ENCODE measurements at places on chromosomes 13 and 19.

GRCh38 chr19:41431426-41432386, 4.5 kb upstream of the B3GNT8 start:
- no peak for DNase-seq

DNA sequence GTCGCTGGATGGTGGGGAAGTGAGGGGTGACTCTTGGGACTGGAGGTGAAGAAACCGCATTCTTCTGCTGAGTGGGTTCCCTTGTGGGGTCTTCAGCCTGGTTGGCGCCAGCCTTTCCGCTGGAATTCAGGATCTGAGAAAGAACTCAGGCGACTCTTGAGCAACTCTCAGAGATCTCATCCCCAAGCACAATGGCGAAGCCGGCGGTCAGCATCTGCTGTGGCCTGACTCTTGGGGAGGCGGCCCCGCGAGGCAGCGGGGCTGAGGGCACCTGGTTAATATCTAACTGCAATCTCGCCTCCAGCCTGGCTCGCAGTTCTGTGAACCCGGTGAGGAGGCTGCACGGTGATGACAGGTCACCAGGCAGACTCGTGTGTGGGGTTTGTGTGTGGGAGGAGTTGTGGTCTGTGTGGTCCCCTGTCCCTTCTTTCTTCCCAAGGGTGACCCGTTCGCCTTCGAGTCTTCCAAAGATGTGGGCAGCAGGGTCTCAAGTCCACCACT, 883 bp downstream of the ZNF441 start:
- no peak for DNase-seq

DNA sequence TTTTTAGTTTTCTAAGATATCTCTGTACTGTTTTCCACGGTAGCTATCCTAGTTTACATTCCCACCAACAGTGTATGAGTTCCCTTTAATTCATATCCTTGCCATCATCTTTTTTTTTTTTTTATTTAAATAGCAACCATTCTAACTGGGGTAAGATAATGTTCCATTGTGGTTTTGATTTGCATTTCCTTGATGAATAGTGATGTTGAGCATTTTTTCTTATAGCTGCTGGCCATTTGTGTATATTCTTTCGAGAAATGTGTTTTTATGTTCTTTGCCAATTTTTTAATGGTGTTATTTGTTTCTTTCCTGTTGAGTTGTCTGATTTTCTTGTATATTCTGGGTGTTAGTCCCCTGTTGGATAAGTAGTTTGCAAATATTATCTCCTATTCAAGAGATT, 454.8 kb downstream of the DACH1 start:
- no peak for DNase-seq

DNA sequence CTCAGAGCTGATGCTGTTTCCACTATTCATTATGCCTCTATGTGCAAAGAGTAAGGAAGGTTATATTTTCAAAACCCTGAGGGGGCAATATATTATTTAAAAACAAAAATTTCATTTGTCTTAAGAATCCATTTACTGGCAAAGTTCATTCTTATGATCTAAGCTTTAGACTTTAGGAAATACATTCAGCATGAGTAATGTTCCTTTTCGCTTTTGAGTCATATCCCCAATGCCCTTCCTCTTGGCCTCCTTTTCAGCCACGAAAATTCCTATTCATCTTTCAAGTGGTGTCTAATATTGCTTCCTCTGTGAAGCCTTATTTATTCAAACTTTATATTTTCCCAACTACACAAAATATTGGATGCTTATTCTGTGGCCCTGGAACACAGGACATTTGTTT, 1317.0 kb downstream of the PCDH9 start:
- no peak for DNase-seq

Measured in activated T-cell treated with anti-CD3 and anti-CD28 coated beads for 24 hours (primary cell).